ENCODE measurements at places on chromosomes 5 and 9.

- DNase-seq, result no peak
These were observed 53.3 kb downstream of the PRRC2B start for GRCh38 chr9:131447148-131447547.

DNA sequence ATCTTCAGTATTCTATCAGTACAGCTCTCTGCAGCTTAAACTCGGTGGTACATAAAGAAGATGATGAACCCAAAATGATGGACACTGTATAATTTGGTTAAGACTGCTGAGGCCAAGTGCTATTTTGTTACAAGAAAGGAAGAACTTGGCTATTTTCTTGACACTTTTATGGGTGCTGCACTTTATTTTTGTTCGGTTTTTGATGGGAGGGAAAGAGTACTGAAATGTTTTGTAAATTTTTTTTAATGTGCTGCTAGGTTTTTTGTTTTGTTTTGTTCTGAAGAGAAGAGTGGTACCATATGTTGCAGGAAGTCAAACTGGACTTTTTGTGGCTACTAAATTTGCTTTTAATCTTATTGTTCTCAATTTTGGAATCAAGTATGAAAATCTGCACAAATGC lies 26.7 kb downstream of the CDC37L1 start:
- DNase-seq, result no peak

DNA sequence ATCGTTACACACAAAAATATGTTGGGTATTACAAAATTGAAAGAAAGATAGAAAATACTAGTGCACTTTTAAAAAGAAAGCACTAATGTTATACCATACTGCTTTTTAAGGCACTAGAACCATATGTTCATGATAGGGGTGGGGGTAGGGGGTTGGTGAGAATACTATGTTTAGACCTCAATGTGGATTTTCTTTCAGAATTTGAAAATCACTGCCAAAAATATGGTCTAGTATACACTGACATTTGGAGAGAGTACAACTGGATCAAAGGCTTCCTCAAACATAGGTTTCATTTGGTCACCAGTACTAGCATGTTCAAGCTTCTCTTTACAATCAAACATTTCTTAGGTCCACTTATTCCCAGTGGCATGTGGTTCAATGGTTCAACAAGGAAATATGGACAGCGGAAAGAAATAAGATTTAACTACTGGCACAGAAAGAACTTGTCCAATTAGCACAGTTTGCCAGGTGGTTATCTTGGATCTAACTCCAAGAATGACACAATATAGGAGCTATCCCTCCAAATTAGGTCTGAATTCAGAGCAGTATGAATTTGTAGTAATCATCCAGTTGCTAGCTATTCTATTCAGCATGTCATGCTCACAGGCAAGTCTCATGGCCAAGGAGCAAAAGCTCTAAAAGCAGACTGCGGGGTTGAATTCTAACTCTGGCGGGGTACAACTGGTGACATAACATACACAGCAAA lies 139.3 kb downstream of the SLC24A2 start:
- DNase-seq, result no peak

DNA sequence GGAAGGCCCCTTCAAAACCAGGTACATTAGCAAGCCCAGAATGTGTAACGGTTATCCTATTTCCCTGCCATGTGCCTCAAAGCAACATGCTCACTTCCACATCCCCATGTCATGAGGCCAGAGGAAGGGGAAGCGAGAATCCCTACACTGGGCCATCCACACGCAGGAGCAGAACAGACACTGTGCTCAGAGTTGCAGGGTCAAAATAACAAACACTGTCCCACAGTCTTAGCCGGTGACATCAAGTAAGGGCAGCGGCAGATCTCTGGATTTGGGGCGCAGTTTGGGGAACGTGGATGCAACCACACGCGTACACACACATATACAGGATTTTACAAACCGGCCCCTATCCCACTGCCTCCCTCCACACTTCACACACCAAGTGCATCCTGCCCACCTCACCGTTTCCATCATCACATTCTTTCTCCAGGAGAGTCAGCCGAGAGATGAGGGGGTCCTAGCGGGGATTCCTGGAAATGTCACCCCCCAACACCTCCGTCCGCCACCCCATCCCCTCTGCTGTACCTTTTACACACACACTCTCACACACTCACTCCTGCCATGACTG lies 776 bp downstream of the APBA1 start:
- no peak for DNase-seq

DNA sequence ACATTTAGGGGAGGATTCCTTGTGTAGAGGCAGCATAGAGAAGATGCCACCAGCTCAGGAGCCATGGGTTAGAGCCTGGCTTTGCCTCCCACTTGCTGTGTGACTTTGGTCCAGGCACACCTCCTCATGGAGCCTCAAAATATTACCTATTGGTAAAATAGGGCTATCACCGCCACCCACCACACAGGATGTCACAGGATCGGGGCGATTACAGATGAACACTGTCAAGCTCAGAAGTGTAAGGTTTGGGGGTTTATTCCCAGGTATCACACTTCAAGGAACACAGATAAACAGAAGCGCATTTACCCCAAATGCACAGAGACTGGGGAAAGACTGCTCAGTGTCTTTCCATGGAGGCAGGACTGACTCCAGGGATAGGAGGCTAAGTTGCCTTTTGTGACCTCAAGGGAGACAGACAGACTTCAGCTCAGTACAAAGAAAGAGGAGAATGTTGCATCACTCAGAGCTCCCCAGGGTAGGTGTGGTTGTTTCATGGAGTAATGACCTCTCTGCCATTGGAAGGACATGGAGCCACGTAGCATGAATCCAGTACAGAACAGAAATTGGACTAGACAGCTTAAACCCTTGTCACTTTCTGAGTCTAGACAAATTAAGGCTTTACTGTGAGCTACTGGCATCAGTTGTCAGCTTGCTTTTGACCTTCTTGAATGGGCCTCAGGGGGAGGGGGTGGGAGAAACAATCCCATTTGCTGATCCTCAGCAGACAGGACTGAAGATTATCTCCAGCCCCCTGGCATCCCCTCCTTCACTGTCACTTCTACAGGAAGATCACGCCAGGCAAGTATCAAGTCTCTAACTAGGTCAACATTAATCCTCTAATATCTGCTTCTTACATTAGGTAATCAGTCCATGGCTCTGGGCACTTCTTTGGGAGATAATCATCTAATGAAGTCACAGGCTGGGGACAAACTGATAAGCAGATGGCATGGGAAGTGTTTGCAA lies 6.5 kb downstream of the TRAF1 start:
- DNase-seq, result no peak

DNA sequence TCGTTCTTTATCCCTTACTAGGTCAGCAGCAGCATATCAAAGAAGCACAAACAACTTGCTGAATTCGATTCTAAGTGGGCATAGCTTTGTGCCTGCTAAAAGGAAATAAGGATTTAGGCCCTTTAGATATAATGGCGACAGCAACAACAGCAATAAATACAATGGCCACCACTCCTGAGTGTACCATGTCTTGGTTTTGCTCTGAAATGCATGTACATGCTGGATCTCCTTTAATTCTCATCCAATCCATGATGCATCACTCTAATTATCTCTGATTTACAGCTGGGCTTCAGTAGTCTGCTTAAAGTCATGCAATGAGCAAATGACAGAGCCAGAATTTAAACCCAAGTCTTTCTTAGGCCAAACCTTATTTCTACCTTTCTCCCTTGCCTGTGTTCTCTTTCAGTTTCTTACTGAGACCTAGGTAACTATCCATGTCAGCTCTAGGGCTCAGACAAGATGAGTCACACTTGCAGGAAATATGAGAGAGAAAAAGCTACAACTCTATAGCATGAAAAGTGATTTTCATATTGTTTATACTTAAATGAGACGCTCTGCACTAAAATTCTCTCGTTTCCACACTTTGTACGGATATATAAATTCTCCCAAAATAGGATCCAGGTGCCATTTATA lies 111.8 kb downstream of the HMHB1 start:
- DNase-seq, result no peak

DNA sequence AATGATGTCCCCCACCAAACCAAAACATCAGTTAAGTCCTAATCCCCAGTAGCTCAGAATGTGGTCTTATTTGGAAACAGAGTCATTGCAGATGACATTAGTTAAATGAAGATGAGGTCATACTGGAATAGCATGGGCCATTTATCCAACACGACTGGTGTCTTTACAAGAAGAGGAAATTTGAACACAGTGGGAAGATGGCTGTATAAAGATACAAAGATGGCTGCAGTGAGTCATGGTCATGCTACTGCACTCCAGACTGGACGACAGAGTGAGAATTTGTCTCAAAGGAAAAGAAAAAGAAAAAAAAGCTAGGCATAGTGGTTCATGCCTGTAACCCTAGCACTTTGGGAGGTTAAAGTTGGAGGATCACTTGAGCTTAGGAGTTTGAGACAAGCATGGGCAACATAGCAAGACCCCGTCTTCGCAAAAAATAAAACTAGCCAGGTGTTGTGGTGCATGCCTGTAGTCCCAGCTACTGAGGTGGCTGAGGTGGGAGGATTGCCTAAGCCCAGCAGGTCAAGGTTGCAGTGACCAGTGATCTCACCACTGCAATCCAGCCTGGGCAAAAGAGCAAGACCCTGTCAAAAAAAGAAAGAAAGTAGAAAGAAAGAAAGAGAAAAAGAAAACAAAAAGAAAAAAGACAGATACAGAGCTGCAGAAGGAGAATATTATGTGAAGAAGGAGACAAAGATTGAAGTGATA lies 130.0 kb upstream of the CDKN2B start:
- DNase-seq, result no peak

GRCh38 chr5:168179192-168179593 lies 112.3 kb upstream of the WWC1 start:
- no peak for DNase-seq

GRCh38 chr5:83516377-83516776 lies 44.8 kb downstream of the VCAN start:
- no peak for DNase-seq

DNA sequence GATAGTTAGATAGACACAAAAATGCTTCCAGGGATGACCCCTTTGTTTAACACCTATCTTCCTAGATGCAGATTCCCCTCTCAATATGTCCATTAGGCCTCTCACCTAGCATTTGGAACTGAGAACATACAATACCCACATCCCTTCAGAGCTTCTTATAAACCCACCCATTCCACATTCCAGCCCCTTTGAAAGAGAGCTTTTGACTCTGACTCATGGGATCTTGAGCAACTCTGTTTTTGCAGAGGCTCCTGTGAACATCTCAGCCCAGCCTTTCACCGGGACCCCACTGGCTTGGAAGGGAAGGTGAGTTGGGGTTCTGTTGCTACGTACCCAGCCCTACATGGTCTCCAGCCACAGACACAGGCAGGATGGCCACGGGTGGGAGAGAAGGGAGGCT lies 195.5 kb downstream of the FRMD3 start:
- no peak for DNase-seq

GRCh38 chr5:172952034-172952511 lies 7.2 kb upstream of the RPL26L1 start:
- DNase-seq, result no peak

DNA sequence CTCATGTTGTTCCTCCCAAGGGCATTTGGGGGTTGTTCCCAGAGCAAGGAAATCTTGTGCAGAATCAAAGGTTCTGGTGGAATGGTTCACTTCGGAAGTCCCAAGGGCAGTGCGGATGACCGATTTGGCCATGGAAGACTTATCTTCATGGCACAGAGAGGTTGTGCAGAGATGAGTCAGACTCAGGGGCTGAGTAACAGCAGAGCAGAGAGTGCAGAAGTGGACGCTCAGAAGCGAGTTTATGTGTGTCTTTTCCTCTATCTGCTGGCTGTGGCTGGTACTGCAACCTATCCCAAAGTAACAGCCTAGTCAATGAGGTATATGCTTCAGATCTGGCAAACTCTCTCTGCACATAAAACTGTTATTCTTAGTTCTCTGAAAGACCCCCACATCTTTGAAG lies 118.1 kb downstream of the DPYSL3 start:
- no peak for DNase-seq

DNA sequence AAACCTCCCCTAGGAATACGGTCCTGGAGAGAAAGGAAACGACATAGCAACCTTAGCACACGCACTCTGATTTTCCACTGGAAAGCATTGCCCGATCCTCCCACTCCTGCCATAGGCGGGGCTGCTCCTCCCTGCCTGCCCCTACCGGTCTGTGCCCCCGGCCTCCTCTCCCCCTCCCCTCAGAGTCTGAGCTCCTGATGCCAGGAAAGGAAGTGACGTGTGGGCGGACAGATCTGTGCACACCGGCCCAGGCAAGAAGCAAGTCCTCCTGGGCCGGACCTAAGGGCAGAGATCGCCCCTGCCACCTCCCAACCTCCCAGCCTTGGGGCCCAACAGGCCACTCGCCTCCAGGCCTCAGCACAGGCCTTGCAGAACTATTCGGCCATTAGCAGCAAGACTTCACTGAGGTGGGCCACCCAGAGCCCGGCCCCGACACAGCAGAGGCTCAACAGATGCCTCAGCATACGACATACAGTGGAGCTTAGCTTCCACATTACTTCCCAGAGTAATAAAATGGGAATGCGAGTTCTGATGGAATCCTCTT lies 7.2 kb downstream of the NINJ1 start:
- DNase-seq, result no peak

DNA sequence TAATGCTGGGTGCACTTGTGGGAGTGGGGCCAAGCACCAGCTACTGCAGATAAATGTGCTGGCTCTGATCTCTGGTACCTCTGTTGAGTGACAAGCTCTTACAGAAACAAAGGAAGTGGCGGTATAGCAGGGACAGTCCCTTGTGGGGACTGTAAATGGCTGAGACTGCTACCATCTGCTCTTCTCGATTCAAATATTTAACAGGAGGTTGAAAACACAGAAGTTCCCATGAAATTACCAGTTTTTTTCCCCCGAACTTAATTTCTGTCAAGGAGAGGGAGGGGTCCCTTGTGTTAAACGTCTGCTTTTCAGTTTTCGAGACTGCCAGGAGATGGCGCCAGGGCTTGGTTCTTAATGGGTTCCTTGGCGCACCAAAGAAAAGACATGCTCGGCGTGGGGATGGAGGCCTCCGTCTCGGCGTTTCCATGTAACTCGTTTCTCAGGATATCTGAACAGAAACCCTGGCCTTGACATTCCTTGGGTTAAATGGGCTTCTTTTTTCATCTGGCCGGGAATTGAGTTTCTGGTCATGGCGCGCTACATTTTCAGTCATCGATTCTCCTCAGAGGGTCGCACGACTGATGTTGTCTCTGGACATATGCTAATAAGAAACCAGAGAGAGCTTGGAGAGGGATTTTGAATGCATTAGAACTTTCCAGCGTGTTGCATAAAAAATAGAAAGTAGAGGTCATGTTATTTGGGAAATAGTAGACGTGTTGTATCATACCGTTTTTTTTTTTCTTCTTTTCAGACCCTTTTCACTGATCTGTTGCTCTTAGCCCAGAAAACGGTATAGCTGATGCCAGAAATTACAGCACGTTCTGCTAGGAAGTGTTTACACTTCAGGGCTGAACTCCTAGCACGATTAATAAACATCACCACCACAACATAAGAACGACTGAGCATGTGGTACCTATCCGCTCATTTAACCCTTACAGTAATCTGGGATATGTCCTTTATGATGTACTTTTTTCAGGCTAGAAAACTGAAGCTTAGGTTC lies 64.0 kb downstream of the CARTPT start:
- peak; percentile 1 for DNase-seq

DNA sequence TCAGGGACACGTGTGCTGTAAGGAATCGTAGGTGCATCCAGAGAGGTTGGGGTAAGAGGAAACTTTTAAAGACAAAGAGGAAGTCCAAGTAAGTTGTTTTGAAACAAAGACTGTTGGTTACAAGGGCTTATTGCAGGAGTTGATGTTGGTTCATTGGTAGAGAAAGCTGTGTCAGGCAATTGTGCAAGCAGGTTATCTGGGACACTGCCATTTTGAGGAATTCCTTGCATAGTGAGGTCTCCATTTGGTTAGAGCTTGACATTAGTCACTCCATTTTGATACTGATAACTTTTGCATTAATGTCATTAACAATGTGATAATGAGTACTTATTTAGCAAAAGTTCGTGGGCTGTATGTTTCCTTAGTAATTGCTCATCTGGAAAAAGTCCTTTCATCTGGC lies 24.9 kb downstream of the CNOT6 start:
- DNase-seq, result no peak
